ENCODE measurements at places on chromosomes 1 and 21.

DNA sequence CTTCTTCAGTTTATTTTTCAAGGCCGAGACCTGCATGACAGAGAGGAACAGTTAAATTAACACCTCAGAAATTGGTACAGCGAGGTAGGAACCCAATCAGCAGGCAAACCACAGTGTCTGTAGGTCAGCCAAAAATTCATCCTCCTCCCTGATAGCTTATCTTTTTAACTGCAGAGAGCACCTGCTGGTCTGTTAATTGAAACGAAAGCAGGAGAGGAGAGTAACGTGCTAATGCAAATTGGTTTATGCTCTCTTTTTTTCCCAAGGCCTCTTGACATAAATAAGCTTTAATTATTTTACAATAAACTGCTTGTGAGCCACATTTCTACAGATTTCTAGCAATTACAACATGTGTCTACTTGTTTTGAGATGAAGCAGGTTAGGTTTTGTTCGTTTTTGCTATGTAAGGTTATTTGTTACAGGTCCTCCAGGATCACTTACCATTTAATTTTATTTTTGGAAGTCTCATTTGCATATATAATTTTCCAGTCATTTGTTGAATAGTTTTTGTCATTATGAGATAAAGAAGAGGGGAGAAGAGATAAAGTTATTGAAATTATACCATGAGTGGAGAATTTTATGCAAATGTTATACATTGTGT is 179.9 kb downstream of the DENND1B start:
- no peak for DNase-seq

DNA sequence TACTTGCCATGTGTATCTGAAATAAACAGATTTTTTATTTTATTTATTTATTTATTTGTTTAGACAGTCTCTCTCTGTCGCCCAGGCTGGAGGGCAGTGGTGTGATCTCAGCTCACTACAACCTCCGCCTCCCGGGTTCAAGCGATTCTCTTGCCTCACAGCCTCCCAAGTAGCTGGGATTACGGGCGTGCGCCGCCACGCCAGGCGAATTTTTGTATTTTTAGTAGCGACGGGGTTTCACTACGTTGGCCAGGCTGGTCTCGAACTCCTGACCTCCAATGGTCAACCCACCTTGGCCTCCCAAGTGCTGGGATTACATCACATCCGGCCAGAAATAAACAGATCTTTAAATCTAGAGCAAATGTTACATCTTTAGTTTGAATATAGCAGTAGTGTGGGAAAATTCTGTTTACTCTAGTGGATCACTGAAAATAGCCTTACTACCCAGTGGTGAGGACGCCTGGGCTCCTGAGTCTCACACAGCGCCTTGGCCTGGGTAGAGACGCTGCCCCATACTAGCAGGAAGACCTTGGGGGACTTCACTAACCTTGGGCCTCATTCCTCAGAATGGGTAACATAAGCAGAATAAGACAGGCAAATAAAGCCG is 709 bp downstream of the GART start:
- no peak for DNase-seq

- DNase-seq, result no peak
Observed at GRCh38 chr1:156969496-156969895, 49.1 kb downstream of the LRRC71 start.

DNA sequence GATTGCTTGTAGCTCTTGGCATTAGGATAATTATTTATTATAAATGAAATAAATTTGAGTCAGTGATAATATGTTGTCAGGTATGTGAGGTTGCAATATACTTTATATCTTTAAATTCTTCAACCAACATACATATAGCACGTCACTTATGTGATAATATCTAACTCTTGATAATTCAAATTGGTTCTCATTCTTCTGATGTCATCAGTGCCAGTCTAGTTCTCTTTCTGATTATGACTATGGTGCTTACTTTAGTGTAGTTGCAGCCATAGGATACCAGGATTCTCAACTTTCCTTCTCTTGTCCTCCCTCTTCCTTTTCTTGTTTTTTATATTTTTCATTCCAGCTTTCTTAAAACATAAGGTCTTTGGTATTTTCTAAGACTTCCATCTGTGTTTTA is 34.8 kb upstream of the ATP6V1G3 start:
- no peak for DNase-seq

DNA sequence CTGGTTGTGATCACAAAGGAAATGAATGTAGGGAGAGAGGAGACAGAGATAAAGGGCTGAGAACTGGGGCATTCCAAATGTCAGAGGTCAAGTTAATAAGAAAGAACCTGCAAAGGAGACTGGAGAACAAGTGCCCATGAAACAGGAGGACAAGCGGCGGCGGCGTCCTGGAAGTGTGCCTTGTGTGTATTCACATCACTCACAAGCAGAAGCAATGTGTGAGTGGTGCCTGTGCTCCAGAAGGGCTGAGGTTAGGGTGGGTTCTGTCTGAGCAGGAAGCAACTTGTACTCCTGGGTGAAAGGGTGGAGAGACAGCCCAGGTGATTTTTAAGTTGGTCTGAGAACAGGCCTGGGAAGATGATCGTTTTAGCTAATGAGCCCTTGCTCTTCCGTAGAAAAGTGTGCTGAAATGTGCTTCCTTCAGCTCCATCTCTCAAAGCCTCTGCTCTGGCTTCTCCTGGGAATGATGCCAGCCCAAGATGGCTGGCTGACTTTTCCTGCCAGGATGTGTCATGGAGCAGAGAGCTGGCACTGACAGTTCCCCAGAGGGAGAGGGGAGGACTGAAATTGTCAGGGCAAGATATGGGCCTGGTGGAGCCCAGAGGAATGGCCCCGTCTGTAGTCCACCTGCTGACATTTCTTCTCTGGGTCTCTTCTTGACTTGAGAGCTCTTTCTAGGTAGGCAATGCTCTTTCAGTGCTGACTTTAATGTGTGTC is 25.1 kb upstream of the PLEKHA6 start:
- DNase-seq, result peak; percentile 57

DNA sequence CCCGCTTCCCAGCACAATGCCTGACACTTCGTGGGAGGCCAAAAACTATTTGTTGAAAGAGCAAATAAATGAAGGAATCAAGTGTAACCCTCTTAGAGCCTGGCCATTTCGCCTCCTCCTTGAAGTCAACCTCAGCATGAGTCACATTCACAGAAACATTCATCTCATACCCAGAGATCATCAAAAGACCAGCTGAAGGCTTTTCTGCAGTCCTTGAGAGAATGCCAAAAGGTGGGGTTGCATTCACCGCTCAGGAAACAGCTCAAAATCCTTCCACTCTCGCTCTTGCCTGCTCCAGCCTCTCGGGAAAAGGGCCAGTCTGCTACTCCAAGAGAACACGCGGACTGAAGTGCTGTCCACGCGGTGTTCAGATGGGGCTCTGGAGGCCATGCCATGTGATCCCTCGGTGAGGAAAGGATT is 90.0 kb downstream of the VWA5B1 start:
- no peak for DNase-seq

- no peak for DNase-seq
Observed at GRCh38 chr21:25025596-25025995, 581.7 kb downstream of the MRPL39 start.

DNA sequence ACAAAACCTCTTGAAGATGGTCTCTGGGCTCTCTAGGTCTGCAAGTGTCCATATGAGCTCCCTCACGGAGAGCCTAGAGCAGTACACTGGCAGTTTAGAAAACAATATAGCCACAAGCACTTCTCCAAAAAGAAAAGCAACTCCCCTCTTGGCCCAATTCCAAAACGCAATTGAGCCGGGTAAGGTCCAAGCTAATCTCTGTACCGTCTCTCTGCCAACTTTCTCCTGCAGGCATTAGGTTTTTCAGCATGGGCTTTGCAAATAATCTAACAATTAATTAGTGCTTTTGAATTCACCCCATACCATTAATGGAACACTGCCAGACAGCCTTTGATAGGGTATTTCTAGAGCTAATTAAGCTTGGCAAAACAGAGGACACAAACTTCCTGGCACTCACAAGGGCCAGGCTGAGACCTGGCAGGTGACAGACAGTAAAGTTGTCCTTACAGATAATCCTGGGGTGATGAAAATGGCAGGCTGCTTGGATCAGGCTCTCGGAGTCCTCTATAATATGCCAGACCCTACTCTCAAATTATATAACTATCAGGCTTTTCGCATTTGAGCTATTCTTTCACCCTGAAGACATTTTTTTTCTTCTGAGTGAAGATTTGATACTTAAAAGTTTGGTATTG is 39.8 kb downstream of the TGFBR3 start:
- DNase-seq, result peak; percentile 22

Data from hepatic stellate cell (primary cell).